ENCODE measurements at places on chromosomes 6 and 20.

- DNase-seq = no peak
These were observed 64.8 kb upstream of the MAP7 start for GRCh38 chr6:136614994-136615393.

GRCh38 chr6:119541132-119541905, 191.8 kb upstream of the MAN1A1 start:
- peak; percentile 100 for DNase-seq

GRCh38 chr6:48048451-48049146, 62.4 kb downstream of the PTCHD4 start:
- no peak for DNase-seq

DNA sequence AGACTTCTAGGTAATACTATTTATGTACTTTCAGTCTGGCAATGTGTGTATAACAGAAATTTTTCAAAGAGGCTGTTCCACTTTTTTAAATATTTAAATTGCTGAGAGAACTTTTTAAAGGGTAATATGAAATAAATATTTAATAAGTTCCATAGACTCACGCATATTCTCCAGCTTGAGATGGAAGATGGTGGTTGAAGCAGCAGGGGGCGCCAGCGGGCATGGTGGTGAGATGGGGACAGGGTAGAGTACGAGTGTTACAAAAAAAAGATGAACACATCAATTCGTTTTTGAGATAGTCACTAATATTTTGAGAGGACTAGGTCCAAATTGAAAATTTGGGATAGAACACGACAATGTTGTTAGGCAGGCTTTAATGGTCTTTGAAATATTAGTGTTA, 68.4 kb downstream of the RSPO3 start:
- DNase-seq = no peak

DNA sequence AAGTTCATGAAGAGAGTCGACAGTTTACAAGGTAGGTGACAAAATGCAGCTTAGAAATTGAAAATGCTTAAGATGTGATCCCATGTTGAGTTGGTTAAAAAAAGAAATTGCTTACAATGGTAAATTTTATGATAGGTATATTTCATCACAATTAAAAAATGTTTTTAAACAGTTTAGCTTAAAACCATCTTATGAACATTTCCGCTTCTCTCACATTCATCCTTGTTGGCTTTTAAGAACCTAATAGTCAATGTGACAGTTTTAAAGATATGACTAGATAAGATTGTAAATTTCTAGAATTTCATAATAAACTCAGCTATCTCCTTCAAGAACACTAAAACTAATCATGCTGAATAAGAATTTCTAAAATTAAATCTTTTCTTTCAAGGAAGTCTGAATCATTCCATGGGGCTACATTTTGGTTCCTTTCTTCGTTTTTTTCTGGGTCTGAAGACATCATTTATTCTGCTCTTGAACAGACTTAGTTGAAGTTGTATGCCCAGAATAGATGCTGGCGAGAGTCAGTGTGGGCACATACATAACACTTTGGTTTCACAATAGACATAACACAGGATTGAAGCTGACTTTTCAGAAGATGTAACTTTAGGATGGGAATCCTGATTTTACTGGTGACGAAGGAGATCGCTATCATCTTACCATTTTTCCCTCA, 35.9 kb upstream of the LTV1 start:
- DNase-seq = peak; percentile 25

DNA sequence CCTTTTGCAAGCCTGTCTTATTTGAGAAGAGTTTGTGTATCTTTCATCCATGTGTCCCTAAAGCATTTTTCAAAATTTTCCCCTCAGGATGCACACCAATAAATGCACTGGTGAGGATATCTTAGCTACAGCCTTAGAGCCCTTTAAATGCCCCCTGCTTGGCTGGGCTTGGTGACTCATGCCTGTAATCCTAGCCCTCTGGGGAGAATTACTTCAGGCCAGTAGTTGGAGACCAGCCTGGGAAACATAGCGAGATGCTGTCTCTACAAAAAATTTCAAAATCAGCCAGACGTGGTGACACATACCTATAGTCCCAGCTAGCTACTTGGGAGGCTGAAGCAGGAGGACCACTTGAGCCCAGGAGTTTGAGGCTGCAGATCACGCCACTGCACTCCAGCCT, 33.8 kb upstream of the PLCB4 start:
- peak; percentile 71 for DNase-seq

DNA sequence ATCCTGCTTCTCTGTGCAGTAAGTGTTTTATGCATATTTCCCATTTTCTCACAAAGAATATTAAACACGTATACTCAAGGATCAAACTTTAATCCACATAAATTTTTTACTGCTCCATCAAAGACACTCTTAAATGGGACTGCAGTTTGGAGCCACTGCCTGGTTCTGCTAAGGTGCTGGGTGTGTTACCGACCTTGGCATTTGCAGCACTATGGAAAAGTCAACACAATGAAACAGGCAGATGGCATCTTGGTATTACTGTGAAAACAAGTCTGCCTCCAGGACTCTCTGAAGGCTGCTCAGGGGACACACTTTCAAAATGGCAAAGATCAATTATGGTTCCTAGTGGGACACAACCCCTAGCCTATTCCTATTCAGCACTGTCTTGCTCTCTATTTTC, 17.3 kb upstream of the HLA-G start:
- DNase-seq = no peak

DNA sequence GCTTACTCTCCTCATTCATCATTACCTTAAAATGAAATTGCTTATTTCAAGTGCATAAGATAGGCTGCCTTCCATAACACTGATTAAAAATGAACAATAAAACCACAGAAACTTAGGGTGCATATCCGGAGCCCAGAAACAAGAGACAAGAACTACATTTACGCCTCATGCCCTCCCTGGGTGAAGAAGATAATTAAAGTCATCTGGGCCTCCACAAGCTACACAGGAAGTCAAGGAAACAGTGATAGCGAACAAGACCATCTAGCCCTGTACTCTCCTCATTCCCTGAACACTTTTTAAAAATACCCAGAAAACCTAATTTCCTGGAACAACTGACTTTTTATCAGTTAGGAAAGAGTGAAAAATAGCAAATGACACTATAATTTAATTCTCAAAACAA, 6.3 kb downstream of the SOD2 start:
- DNase-seq = no peak

DNA sequence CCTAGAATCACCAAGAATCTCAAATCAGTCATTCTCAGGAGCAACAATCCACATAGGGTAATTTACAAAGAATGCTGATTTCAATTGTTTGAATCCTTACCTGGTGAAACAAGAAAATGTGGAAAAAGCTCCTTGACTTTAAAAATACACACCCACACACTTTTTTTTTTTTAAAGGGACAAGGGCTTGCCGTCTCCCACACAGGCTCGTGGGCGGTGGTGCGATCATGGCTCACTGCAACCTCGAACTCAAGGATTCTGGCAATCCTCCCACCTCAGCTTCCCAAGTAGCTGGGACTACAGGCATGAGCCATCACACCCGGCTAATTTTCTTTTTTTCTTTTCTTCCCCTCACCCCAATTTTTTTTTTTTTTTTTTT, 30.7 kb downstream of the PARD6B start:
- DNase-seq = no peak
